ENCODE measurements at places on chromosomes 2 and 18.
A peak's percentile ranks its signal among the peaks of the same experiment; 100 is the strongest.

GRCh38 chr2:170201734-170202393 is 23.9 kb downstream of the MYO3B start:
- no peak for DNase-seq

DNA sequence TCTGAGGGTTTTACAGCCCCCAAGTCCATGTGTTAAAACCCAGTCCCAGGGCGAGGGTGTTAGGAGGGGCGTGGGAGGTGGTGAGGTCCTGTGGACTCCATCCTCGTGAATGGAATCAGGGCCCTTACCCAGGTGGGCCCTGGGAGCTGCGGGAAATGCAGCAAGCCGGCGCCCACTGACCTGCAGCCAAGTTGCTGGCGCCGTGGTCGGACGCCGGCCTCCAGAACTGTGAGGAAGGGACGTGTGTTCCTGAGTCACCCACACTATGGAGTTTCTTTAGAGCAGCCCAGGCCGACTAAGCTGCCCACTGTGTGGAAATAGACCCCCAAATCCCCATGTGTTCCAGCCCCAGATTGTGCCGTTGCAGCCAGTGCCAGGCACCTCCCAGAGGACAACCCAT is 26.4 kb downstream of the CTDP1 start:
- DNase-seq = no peak

GRCh38 chr18:64210401-64210949 is 61.6 kb upstream of the LINC00305 start:
- no peak for DNase-seq

GRCh38 chr18:1760901-1761300 is 810.4 kb downstream of the METTL4 start:
- DNase-seq = peak; percentile 8

DNA sequence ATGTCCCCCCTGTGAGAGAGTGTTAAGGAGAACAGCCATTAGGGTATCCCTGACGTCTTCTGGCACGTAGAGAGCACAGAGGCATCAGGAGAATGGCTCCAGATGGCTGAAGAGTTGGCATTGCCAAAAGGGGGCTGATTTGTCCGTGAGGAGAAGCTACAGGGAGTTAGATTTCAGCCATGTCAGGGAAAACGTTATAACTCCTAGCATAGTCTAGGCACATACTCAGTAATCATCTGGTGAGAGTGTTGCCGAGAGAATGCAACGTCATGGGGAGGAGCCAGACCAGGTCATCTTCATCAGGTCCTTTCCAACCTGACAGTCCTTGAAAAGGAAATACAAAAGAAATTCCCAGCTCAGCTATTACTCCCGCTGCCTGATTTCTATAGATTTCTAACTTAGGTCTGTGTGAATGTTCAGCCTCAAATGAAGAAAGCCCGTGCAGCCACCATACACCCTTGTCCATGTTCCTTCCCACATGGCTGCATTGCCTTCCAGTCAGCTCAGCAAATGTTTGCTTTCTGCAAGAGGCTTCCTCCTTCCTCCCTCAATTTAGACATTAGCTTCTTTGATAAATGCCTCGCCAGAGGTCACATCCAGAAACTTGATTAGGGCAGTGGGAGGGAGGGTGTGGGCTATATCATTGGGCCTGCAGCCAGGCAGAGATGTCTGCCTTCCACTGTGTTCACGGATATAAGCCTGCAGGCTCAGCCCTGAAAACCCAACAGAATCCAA is 93.0 kb downstream of the STPG4 start:
- no peak for DNase-seq

GRCh38 chr2:240130393-240131195 is 5.5 kb downstream of the COPS9 start:
- no peak for DNase-seq

Measured in ELR (cell line).